Activated naive CD4-positive, alpha-beta T cell treated with anti-CD3 and anti-CD28 coated beads, Interleukin-2, amount 50 U/mL, for 72 hours (primary cell): ENCODE measurements at places on chromosomes 16 and 17. TPM values are rescaled to one million over a fixed set of nuclear protein-coding genes. Genes with fewer than 3 reads are reported as not detected.

DNA sequence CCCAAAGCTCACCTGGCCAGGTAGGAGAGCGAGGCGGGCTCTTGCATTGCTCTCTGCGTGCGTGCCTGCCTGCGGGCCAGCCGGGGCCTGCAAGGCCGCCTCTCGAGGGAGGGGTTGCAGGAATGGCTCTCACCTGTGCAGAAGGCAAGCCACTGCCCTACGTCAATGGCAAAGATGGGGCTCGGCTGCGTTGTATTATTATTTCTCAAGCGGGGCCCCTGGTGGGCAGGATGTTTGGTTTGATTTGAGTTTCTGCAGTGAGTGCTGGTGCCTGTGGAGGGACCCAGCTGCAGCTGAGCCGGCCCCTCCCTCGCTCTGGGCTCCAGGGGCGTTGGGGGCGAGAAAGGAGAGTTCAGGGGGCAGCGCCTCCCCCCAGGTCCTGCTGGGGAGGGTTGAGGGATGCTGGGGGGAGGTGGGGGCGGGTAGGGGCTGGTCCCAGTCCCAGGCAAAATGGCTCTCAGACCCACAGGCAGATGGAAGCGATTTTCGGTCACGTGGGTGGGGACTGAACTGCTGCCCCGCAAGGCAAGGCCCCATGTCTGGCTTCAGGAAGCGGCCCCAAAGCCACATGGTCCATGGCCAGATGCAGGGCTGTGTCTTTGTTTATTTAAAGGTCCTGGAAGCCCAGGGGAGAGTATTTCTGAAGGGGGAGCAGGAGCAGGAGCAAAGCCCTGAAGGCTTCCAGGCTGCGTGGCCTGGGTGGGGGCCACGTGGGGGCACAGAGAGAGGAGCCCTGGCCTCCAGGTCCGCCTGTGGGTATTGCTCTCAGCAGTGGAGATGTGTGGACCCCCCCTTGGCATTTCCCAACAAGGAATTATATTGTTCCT, 338.8 kb downstream of the SEC14L1 start:
- DNase-seq: no peak

GRCh38 chr17:83078378-83079351, 744 bp upstream of the METRNL start:
- no peak for DNase-seq

GRCh38 chr17:18987230-18987610, 17.3 kb downstream of the FAM83G start:
- no peak for DNase-seq

DNA sequence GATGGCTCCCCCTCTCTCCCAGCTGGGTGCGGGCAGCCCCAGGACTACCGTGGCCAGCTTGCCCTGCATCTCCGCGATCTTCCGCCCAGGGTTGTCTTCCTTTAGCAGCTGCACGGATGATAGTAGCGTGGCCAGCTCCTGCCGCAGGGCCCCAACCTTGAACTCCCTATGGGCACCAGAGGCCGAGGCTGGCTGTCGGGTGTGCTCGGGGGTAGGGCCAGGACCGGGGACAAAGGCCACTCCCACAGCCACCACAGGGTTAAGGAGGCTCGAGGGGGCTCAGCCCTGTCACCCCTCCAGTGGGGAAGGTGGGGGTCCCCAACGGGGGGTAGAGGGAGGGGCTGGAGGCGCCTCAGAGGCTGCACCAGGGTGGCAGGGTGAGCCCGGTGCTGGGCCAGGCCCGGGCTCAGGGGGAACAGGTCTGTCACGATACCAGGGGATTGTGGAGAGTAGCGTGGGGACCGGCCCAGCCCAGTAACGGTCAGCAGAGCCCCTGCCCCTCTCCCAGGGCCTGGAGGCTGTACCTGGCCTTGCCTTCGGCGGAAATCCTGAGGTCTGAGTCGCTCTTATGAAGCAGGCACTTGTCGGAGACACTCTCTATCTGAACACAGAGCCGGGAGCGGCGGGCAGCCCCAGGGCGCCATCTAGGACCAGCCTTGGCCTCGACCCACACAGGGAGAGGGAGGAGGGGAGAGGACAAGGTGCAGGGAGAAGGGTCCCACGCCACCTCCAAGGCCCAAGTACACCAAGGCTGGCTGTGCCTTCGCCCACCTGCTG, 5.2 kb downstream of the PERCC1 start:
- DNase-seq: no peak

DNA sequence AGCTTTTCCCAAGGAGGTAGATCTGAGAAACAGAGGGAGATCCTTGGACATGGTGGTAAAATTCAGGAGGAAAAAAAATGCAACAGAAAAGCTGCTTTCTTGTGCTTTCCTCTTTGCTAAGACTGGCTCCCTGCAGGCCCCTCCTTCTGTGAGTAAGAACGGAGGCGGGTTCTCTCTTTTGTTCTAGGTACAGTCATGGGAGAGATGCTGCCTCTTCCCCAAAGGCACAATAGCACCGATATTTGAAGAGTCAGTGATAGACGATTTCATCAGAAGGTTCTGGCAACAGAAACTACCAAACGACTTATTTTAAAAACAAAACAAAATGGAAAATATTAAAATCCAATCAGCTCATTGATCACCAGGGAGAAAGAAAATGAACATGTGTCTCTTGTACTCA, 32.6 kb upstream of the KIFC3 start:
- DNase-seq: no peak

- no peak for DNase-seq
Observed at GRCh38 chr17:74206332-74206818, 2.9 kb downstream of the RPL38 start.

DNA sequence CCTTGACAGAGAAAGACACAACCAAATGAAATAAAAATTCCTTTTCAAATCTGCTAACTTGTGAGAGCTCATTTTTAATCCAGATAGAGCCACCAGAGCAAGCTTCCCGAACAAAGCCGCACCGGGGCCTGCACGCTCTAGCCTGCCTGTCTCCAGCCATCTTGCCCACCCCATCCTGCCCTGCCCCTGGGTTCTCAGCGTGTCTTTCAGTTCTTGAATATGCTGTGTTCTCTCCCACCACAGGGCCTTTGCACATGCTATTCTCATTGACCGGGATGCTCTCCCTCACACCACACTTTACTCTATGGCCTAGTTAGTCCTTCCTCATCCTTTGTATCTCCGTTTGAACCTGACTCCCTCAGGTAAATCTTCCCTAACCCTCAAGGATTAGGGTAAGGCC, 14.7 kb downstream of the SMIM5 start:
- no peak for DNase-seq

DNA sequence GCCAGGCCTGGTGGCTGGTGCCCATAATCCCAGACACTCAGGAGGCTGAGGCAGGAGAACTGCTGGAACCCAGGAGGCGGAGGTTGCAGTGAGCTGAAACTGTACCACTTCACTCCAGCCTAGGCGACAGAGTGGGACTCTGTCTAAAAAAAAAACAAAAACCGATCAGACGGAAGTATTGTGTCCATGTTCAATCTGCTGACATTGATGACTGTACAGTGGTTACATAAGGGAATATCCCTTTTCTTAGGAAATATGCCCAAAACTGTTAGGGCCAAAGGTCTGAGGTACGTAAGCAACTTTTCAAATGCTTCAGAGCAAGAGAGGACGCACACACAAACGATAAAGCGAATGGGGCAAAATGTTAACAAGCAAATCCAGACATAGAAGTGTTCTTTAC, 69.8 kb upstream of the DNAH17 start:
- no peak for DNase-seq

GRCh38 chr17:74150428-74151025, 53.0 kb upstream of the RPL38 start:
- no peak for DNase-seq

DNA sequence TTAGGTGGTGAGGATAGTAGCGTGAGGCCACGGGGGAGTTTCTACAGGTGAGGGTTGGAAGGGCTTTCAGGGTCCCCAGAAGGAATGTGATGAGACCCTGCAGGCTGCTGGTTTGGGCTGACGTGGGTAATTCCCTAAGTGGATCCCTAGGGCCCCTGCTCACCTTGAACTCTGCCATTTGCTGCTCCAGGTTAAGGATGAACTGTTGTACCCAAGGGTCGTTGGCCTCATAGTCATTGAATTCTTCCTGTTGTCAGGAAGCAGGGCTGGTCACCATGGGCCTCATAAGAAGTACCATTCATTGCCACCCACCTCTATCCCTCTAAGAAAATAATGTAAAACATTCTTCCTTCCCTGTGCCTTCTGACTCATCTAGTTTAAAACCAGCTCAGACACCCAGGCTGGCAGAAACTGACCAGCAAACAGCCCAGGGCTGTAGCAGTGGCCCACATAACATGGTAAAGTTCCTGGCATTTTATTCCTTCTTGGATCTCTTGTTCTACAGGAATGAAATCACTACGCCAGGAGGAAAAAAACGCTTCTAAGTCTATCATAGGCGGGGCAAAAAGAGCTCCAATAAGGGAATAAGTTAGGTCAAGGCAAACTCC, 27.6 kb downstream of the FCSK start:
- DNase-seq: no peak

GRCh38 chr17:45425125-45425983, 7.3 kb downstream of the ARHGAP27 start:
- no peak for DNase-seq

DNA sequence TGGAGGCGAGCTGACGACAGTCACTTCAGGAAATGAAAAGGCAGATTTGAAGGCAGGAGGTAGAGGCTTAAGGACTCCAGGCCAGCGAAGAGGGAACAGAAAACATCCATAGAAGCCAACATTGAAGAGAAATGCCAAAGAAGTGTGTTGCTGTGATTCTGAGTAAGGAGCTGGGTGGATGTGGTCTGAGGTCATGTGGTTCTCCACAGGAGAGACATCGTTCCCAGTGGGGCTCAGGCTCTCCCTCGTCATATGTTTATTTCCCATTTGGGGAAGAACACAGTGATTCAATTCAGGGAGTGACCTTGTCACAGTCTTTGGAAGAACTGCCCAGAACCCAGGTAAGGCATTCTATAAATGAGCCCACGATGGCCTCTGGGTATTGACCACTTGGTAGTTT, 6.6 kb upstream of the PMP22 start:
- no peak for DNase-seq

- DNase-seq: no peak
Observed at GRCh38 chr17:14205992-14206461, 30.6 kb downstream of the CDRT15 start.

GRCh38 chr16:83305092-83305491, 502.7 kb upstream of the HSBP1 start:
- DNase-seq: no peak

DNA sequence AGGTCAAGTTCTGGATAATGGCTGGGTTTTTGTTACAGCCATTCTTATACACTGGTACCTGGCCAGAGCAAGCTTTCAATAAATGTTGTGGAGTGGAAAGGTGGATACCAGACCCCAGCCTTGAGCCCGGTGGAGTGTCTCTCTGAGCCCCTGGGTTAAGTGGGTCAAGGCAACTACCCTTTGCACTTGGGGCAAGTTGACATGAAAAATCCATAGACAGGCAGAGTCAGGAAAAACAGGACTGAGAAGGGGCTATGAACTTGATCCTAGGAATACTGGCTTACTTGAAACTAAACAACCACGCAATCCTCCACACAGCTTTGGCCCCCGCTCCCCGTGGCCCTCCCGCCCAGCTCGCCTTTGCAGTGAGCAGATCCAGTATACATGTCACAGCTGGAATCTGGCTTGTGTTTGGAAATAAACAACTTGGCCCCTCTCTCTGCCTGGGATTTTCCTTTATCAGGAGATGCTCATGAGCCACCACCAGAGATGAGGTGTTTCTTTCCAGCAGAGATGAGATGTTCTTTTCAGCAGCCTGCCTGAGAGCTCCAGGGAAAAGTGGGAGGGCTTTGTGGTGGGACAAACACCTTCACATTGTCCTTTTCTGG, 65.9 kb downstream of the KSR1 start:
- DNase-seq: no peak

DNA sequence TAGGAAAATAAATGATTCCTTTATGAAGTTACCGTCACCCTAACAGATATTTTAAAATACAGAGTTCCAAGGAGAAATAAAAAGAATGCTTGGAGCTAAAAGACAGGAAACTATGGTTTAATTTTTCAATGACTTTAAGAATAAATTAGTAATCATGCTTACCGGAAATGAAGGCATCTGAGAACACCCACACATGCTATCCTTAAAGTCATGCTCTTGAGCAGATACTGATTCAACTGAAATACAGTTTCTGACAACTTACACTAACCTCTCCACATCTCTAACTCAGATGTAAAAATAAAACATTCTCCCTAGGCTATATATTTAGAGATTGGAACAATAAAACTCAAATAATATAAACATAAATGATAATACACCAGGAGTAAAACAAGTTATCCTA, 7.8 kb downstream of the PSMD12 start:
- DNase-seq: no peak

- no peak for DNase-seq
Observed at GRCh38 chr16:69781118-69781517, 19.0 kb downstream of the WWP2 start.

DNA sequence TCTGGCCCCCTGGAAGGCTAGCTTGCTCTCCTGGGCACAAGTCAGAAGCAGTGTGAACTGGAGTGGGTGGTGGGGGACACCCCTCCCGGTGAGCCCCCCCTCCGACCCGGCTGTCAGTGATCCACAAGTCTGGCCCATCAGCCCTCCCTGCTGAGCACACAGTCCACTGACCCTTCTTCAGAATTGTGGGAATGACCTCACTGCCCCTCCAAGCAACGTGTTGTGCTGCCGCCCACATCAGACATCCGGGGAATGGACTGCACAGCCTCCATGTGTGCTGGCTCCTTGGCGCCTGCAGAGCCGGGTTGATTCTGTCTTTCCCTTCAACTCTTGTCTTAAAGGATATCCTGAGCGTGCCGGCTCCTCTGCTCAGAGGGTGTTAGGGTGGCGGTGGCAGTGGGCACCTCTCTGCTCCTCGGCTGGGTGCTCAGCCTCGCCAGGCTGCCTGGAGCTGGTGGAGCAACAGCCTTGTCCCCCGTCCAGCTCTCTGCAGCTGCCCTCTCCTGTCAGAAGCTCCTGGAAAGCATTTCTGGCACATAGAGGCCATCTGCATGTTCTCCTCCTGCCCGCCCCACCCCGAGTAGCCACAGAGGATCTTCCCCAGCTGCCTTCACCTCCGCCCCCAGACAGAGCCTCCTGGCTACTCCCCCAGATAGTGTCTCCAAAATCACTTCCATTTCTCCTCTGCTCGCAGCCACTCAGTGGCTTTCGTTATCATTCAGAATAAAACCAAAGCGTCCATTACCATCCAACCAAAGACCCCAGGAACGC, 19.8 kb downstream of the NPTX1 start:
- DNase-seq: no peak

DNA sequence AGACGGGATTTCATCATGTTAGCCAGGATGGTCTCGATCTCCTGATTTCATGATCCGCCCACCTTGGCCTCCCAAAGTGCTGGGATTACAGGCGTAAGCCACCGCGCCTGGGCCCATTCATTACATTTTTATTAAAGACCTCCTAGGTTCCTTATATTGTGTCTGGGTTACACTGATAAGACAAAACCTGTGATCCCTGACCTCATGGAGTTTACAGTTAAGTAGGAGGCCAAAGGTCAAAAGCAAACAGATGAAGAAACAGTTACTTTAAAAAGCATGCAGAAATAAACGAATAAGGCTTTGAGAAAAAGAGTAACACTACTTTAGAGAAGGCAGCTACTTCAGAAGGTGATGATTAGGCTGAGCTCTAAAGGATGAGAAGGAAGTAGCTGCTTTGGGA, 14.9 kb upstream of the HLF start:
- no peak for DNase-seq

The MT2A gene
- 165 TPM for total RNA-seq

The TP53TG3B gene
- total RNA-seq: not detected

The ZNF747 gene
- total RNA-seq: 4.5 TPM

The KRT40 gene
- total RNA-seq: not detected

The CIITA gene
- total RNA-seq: 0.52 TPM

The DLX4 gene
- 0.27 TPM for total RNA-seq

The RAB34 gene
- 20.5 TPM for total RNA-seq

The ARSG gene
- total RNA-seq: 12.1 TPM

The SEPHS2 gene
- 54.8 TPM for total RNA-seq

The SLC6A2 gene
- not detected for total RNA-seq
